ENCODE measurements at places on chromosomes 11 and 22.

GRCh38 chr11:58318532-58318931 is 40.3 kb downstream of the OR5B17 start:
- DNase-seq = no peak

GRCh38 chr11:13434247-13435205 is 28.5 kb downstream of the BTBD10 start:
- no peak for DNase-seq

DNA sequence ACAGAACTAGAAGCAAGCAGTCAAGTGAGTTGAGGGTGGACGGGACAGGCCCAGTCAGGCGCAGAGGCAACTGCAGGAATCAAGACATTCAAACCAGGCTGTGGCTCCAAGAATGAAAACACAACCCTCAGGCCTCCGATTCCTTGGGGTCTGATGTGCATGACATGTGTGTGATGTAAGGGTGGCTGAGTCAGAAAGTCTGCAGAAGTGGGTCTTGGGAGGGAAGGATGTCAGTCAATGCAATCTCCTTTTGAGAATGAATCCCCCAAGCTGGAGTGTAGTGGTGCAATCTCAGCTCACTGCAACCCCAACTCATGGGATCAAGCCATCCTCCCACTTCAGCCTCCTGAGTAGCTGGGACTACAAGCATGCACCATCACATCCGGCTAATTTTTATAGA is 15.9 kb upstream of the PDE2A start:
- DNase-seq = no peak

DNA sequence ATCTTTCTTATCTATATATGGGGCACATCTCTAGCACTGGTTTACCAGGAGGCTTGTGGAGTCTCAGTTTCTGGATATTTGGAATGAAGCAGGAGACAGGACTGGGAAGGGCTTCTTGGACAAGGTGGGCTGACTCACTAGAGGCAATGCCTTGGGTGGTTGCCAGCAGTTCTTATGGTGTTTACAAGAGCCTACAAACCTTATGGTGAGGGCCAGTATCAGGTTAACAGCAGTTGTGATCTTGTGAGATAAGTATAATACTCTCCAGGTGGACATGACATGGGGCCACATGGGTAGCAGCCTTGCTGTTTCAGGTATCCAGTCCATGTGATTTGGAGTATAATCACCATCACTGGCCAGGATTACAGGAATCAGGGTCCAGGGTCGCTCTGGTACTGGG is 10.2 kb downstream of the FUT4 start:
- no peak for DNase-seq

GRCh38 chr11:86129740-86130540 is 61.1 kb upstream of the PICALM start:
- no peak for DNase-seq

- DNase-seq = no peak
These were observed 13.7 kb upstream of the MPEG1 start for GRCh38 chr11:59226396-59226795.
